ENCODE measurements at places on chromosomes 5 and 9.
A peak's percentile ranks its signal among the peaks of the same experiment; 100 is the strongest.

DNA sequence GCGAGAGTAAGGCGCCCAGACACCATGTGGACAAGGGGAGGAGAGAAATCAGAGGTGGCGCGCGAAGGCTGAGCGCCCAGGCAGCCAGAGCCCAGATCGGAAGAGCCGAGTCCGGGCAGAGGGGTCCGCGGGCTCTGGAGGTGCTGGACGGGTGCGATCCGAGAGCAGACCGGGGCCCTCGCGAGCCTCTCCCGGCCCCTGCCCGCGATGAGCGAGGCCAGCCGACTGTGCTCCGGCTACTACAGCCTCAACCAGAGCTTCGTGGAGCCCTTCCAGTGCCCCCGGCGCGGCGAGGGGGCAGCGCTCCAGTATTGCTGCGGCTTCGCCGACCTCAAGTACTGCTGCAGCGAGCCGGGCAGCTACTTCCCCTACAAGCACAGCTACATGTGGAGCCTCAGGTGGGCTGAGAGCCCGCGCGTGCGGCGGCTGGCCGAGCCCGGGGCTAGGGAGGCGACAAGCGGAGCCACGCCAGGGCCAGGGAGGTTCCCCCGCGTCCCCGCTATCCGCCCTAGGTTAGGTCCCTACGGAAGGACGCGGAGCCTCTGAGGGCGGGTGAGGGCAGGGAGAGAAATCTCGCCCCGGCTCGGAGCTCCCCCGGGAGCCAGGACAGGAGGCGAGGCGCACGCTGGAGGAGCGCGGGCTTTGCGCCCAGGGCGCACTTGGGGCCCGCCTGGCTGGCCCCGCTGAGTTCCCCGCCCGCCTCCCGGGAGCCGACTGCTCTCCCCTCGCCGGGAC lies at the start of gene SHISAL2B:
TSS of gene SHISAL2B (plus strand) at position 87 of the 735 bp plus-strand sequence. CDS start at position 208, 121 bp downstream.
- no peak for DNase-seq
- H3K27ac ChIP-seq: no peak within 1 kb of the TSS
- peaks cover 48% of the 10 kb centered on the region for H3K27me3 ChIP-seq
- H3K36me3 ChIP-seq: no peaks in the 10 kb centered on the region
- H3K4me1 ChIP-seq: peaks cover 6% of the 10 kb centered on the region

DNA sequence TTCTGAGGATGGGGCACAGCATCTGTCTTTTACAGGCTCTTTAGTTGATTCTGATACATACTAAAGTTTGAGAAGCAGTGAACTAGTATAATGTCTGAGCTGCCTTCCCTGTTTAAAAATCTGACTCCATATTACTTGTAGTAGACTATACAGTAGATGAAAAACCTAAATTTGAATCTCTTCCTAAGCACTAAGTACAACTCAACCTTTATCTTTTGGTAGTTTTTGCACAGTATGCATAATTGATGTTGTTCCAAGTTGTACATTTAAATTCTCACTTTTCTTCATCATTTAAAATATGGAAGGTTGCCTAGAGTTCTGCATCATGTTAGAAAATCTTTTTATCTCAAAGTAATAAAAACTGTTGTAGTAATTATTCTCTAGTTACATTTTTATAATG lies 98.6 kb upstream of the CKMT2 start:
- H3K4me1 ChIP-seq: no peaks in the 10 kb centered on the region
- H3K27ac ChIP-seq: no peak overlapping the region
- no peaks in the 10 kb centered on the region for H3K36me3 ChIP-seq
- H3K27me3 ChIP-seq: peaks cover 19% of the 10 kb centered on the region

- no peaks in the 10 kb centered on the region for H3K27me3 ChIP-seq
- no peaks in the 10 kb centered on the region for H3K36me3 ChIP-seq
- H3K4me1 ChIP-seq: no peaks in the 10 kb centered on the region
- no peak for DNase-seq
- H3K27ac ChIP-seq: no peak overlapping the region
- no peak overlapping the region for H3K4me3 ChIP-seq
These were observed 403.5 kb upstream of the ST8SIA4 start for GRCh38 chr5:101306391-101307137.

GRCh38 chr5:134072471-134073210 lies 41.8 kb upstream of the TCF7 start:
- DNase-seq: no peak
- peaks cover 12% of the 10 kb centered on the region for H3K4me1 ChIP-seq
- H3K27ac ChIP-seq: no peak overlapping the region
- no peak overlapping the region for H3K4me3 ChIP-seq
- H3K36me3 ChIP-seq: peaks cover 4% of the 10 kb centered on the region

DNA sequence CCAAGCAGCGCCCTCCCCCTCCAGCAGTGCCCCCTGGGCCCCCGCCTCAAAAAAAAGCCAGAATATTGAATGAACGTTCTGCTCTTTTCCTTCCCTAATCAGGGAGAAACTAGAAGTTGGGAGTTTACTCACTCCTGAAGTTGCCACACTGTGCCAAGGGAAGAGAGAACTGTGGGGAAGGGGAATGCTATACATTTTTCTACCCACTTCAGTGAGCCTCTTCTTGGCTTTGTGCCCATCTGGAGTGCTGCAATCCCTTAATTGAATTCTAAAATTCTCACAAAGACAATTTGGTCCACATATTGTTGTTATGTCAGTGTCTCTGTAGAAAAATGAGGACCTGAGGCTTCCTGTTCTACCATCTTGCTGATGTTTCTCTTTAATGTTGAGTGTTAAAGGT lies 443.7 kb downstream of the DIRAS2 start:
- peaks cover 10% of the 10 kb centered on the region for H3K36me3 ChIP-seq

DNA sequence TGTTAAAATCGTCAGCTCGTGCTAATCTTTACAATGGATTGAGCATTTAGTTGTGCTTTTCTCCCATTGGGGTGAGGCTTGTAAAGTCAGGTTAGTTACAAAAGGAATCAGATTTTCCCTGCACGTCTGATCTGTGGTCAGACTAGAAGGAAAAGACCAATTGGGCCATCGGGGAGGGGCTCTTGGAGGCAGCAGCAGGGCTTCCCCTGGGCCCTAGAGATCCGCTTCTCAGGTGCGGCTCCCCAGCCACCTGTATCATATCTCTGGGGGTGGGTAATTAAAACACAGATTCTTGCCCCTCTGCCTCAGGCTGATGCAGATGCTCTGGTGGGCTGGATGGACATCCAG lies 200.3 kb downstream of the HSPA4 start:
- no peaks in the 10 kb centered on the region for H3K36me3 ChIP-seq
- H3K4me1 ChIP-seq: no peaks in the 10 kb centered on the region
- H3K27ac ChIP-seq: no peak overlapping the region
- no peak overlapping the region for H3K4me3 ChIP-seq
- DNase-seq: no peak

GRCh38 chr5:147176422-147176821 lies 58.4 kb upstream of the STK32A start:
- H3K4me1 ChIP-seq: no peaks in the 10 kb centered on the region
- no peaks in the 10 kb centered on the region for H3K36me3 ChIP-seq
- no peak for DNase-seq
- H3K27me3 ChIP-seq: peaks cover 4% of the 10 kb centered on the region
- H3K27ac ChIP-seq: no peak overlapping the region

GRCh38 chr9:80841888-80842287 lies 847.5 kb downstream of the TLE1 start:
- H3K4me1 ChIP-seq: no peaks in the 10 kb centered on the region
- H3K4me3 ChIP-seq: no peak overlapping the region
- no peak for DNase-seq

DNA sequence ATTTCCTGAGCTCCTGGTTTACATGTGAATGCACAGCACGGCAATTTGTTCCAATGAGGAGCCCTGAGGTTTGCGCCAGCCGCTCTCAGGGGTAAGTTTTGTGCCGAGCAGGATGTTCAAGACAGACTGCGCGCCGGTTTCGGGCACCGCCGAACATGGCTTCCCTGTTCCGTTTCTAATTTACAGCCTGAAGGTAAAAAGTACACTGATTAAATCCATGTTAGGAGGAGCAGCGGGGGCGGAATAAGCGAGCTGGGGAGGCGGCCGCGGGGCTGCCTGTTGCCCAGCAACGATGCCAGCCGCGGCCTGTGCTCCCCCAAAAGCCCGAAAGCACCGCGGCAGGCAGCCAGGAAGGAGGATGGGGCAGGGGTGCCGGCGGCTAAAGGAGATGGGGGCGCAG lies 6.4 kb downstream of the SOWAHA start:
- H3K4me3 ChIP-seq: peak overlapping the region; percentile 83
- no peaks in the 10 kb centered on the region for H3K36me3 ChIP-seq
- no peak overlapping the region for H3K27ac ChIP-seq
- no peak for DNase-seq
- peaks cover 56% of the 10 kb centered on the region for H3K27me3 ChIP-seq

GRCh38 chr5:139689631-139690063 lies 41.5 kb downstream of the CXXC5 start:
- H3K27ac ChIP-seq: peak overlapping the region; percentile 24
- H3K4me1 ChIP-seq: peaks cover 61% of the 10 kb centered on the region
- no peak for DNase-seq
- H3K27me3 ChIP-seq: no peaks in the 10 kb centered on the region
- peak overlapping the region; percentile 47 for H3K4me3 ChIP-seq
- no peaks in the 10 kb centered on the region for H3K36me3 ChIP-seq

DNA sequence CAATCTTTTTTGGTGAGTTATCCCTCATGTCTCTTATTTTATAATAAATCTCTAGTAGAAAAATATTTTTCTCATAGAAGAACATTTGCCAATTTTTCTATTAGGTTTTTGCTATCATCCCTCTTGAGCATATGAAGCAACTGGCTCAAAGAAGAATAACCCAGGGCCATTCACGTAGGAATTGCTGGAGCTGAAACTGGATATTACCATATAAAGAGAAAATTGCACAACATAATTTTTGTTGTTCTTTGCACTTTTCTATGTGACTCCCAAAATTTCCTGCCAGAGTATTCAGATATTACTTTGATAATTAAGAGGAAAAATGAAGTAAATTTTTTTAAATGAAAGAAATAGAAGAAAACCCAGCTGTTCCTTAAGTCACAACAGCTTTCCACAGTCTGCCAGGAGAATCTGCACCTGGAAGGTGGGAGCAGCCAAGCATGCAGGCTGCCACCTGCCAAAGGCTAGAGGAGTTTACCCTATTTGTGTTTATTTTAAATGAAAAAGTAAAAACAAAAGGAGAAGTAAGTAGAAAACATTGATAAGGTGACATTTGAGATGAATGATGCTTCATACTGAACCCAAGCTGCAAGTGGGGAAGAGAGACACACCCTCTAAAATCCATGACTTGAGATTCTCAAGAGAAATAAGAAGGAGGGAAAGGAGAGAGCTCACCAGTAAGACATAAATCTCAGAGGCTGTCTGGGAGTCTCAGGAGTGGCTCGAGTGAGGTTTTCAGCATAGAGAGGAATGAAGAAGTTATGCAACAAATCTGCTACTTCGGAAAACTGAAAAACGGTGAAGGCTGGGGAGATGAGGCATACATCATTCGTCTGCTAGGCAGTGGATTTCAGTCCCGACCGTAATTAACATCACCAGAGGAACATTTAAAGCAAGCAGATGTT lies 31.5 kb upstream of the FREM1 start:
- H3K27me3 ChIP-seq: no peaks in the 10 kb centered on the region
- no peak overlapping the region for H3K27ac ChIP-seq
- H3K36me3 ChIP-seq: no peaks in the 10 kb centered on the region
- H3K4me3 ChIP-seq: no peak overlapping the region
- H3K4me1 ChIP-seq: no peaks in the 10 kb centered on the region
